NCI-H187 (cell line): ENCODE measurements at places on chromosomes 13 and 19.

- no peak for DNase-seq
These were observed 1394.1 kb downstream of the PCDH9 start for GRCh38 chr13:65836066-65836465.

GRCh38 chr13:97879646-97880310 lies 73.7 kb upstream of the IPO5 start:
- DNase-seq: no peak

- peak; percentile 82 for DNase-seq
These were observed 30.5 kb downstream of the ZSWIM4 start for GRCh38 chr19:13825489-13826441.

GRCh38 chr19:38095411-38096308 lies 128.4 kb downstream of the DPF1 start:
- peak; percentile 62 for DNase-seq

DNA sequence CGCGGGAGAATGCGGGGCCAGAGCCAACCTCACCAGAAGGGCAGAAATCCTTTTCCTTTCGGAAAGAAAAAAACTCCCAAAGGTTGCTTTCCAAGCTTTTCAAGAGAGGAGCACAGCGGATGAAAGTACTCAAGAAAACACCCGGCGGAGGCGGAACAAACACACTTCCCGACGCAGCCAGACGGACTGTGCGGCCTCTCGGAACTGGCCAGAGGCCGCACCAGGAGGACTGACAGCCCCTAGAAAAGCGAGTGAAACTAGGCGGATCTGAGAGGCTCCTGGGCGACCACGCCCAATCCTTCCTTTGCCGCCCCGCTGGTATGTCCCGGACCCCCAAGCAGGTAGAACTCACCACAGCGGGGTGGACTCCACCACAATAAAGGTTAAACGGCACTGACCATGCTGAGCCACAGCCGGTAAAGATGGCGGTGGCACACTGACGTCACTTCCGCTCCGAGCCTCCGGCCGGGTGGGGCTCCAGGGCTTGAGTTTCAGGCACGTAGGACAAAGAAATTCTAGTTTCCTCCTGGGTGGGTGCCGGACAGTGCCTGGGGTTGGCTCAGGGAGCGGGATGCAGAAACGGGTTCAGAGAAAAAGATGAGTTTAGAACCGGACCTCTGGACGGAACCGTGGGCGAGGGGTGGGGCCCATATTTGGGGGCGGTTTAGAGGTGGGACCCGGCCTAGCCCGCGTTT lies at the start of gene ZNF562:
Gene ZNF562, minus strand, starts transcription at position 438 of the 695 bp plus-strand sequence. CDS start 14,356 bp downstream, outside the sequence.
- peak; percentile 22 for DNase-seq

GRCh38 chr13:23025864-23026608 lies 154.7 kb upstream of the SGCG start:
- DNase-seq: no peak

DNA sequence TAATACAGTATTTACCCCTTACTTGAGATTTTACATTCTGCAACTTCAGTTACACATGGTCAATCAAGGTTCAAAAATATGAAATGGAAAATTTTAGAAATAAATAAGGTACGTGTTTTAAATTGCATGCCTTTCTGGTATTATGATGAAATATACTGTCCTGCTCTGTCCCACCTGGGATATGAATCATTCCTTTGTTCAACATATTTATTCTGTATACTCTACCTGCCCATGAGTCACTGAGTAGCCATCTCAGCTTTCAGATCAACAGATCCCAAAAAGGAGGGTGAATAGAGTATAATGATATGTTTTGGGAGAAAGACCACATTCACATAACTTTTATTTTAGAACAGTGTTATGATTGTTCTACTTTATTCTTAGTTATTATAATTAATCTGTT lies 37.8 kb downstream of the STOML3 start:
- DNase-seq: no peak

DNA sequence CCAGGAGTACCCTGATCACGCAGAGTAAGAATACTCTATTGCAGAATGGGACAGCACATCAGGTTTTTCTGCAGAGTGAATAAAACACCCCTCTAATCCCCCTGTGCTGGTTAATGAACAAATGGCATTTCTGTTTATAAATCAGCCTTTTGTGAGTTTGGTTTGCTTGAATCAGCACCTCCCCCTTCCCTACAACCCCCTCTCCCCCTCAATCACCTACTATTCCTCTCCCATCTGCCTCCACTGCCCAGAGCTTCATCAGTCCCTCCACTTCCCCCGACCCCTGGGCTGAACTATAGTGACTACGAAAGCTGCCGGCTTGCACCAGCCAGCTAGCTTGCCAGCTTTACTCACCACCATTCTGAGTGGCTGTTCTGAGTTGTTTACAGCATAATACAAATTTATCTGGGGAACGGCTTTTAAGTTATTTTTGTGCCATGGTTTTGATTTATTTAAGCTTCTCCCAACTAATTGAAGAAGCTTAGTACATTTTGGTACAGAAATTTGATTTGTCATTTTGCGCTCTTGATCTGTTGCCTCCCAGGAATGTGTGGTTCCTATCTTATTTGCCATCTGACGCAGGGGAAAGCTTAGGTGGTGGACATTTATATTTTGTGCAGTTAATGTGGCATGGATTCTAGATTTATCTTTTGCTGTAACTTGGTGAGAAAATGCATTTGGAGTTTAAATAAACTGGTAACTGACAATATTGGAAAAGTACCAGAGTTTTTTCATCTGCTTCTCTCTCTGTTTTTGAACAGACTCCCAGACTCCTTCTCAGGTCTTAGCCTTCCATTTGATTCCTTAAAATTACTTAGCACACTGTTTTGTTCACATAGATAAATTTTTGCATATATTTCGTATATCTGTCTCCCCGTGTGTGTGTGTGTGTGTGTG lies 41.7 kb upstream of the WDFY2 start:
- DNase-seq: no peak

GRCh38 chr13:29480893-29481525 lies 114.5 kb downstream of the SLC7A1 start:
- peak; percentile 10 for DNase-seq

DNA sequence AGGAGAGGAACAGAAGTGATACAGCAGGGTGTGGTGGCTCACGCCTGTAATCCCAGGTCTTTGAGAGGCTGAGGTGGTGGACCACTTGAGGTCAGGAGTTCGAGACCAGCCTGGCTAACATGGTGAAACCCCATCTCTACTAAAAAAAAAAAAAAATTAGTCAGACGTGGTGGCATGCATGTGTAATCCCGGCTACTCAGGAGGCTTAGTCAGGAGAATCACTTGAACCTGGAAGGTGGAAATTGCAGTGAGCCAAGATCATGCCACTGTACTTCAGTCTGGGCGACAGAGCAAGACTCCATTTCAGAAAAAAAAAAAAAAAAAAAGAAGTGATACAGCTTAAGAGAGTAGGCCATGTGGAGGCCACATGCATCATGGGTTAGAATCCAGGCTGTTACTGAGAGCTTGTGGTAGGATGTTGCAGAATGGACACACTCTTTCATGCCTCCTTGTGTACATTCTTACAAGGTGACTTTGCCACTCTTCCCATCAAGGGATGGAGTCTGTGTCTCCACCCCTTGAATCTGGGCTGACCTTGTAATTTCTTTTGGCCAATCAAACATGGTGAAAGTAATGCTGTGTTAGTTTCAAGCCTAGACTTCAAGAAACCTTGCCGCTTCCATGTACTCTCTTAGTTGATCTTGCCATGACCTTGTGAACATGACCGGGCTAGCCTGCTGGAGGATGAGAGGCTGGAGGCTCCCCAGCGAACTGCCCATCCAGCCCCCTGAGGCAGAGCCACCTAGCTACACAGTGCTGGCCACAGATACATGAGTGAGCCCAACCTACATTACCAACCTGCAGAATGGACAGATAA lies 12.3 kb downstream of the FAM187B start:
- no peak for DNase-seq

GRCh38 chr13:80824229-80824628 lies 483.3 kb upstream of the SPRY2 start:
- no peak for DNase-seq

- no peak for DNase-seq
These were observed 15.6 kb upstream of the ATP8B3 start for GRCh38 chr19:1827566-1828278.
